A549 treated with GW870086 at 1 μM for 4 hours (cell line): ENCODE measurements at places on chromosomes 7 and 10. TPM values are rescaled to one million over a fixed set of nuclear protein-coding genes. Genes with fewer than 3 reads are reported as not detected.

The VGF gene
- total RNA-seq, result 12.8 to 27.7 TPM (median 17.7 TPM) in 5 replicates

The PSD gene
- total RNA-seq, result 0.39 to 0.80 TPM (median 0.50 TPM) in 5 replicates

The C7orf57 gene
- 0.18 to 0.79 TPM (median 0.26 TPM) in 5 replicates for total RNA-seq

The ANXA8 gene
- 30.3 to 42.6 TPM (median 35.9 TPM) in 5 replicates for total RNA-seq

The ERVW-1 gene
- total RNA-seq, result not detected in 5 replicates

The PNLIP gene
- not detected in 5 replicates for total RNA-seq

The MDFIC gene
- total RNA-seq, result 13.8 to 25.2 TPM (median 22.7 TPM) in 5 replicates
